ENCODE measurements at places on chromosomes 5 and 9.

GRCh38 chr9:76810377-76810957 is 46.2 kb downstream of the PCA3 start:
- no peak for DNase-seq

DNA sequence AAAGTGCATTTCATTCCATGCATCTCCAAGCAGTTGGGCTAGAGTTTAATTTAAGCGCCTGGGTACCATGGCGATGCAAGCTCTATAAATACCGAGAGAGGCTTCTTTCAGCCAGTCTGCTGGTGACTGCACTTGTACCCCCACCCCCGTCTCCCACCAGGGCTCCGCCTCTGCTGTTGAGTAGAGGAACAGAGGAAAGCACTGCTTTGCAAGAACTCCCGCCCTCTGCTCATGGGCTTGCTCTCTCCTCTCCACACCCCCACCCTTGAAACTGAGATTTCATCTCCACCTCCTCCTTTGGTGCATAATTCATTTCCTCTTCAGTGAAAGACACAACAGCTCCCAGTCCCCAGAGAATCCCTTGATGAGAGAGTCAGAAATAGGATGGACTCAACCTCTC is 5.1 kb upstream of the WWC1 start:
- no peak for DNase-seq

- DNase-seq: no peak
Observed at GRCh38 chr5:76851728-76852369, 2.0 kb downstream of the S100Z start.

GRCh38 chr9:134795446-134795845 is 85.2 kb upstream of the FCN2 start:
- DNase-seq: no peak

DNA sequence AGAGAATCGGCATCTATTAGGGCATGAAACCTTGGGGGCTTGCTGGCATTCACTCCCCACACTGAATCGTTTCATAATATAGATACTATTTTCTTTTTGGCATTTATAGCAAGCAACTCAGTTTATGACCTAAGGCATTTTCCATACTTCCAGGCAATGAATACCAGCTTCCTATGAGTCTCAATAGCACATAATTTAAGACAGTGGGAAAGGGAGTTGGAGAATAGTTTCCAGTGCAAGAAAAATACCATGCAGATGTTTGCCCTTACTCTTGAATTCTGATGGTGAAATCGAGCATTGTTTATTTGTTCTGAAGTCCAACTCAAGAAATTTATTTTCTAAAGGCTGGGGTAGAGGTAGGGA is 175.8 kb upstream of the KLF9 start:
- DNase-seq: no peak

GRCh38 chr5:154647114-154647760 is 107.9 kb upstream of the LARP1 start:
- DNase-seq: no peak
